ENCODE measurements at places on chromosomes 2 and 18. TPM values are rescaled to one million over a fixed set of nuclear protein-coding genes. Genes with fewer than 3 reads are reported as not detected.

Gene ALPP
- total RNA-seq = not detected

GRCh38 chr2:203728321-203728720, 21.9 kb downstream of the CD28 start:
- DNase-seq = no peak

DNA sequence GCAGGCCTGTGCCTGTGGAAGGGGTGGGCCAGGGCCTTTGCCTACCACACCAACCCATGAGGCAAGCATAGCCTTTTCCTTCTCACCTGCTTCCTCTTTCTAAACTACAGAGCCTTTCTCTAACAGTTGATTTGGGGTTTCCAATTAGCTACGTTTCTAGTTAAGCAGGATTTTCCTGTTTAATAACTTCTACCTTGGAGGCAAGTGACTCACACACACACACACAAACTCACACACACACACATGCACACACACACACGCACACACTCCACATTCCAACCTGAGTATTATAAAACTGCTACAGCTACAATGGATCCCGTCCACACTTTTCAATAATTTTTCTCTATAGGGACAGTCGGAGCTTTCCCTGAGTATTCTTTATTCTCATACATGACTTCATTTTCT, 84.9 kb downstream of the SOX11 start:
- DNase-seq = no peak

GRCh38 chr2:16409849-16410248, 255.8 kb downstream of the CYRIA start:
- DNase-seq = no peak

DNA sequence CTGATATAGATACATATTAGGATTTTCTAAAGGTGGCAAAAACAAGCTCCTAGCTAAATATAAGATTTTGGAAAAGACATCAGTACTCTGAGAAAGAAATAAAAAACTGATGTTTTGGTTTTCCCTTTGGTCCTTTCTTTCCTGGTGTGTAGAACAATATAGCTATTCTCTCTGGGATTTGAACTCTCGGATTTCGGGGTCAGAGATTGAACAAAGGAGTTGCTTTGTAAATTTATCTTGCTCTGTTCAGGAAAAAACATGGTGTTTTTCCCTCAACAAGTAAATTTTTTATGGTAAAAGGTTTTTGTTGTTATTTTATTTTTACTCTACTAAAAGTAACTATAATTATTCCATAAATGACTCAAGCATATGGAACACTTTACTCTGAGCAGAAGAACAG, 889.3 kb downstream of the ERBB4 start:
- DNase-seq = peak; percentile 25

- DNase-seq = no peak
Measured at GRCh38 chr2:28766070-28766469, 14.4 kb downstream of the PPP1CB start.

Gene TBR1
- 0.09 TPM for total RNA-seq

GRCh38 chr2:211877061-211877460, 661.5 kb downstream of the ERBB4 start:
- DNase-seq = no peak

DNA sequence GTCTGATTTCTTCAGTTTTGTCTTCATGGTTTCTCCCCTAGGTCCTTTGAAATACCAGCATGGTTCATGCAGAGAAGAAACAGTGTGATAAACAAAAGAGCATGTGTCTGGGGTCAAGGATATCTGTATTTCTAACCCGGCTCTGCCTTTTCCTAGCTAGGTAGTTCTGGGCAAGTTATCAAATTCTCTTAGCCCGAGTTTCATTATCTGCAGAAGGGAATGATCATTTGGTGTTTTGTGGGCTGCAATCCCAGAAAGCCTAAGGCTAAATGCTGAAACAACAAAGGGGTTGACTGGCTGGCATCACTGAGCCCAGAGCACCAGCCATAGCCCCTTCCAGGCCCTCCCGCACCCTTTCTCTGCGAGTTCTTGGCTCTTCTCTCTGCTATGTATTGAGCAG, 51.7 kb upstream of the DAPL1 start:
- DNase-seq = no peak

DNA sequence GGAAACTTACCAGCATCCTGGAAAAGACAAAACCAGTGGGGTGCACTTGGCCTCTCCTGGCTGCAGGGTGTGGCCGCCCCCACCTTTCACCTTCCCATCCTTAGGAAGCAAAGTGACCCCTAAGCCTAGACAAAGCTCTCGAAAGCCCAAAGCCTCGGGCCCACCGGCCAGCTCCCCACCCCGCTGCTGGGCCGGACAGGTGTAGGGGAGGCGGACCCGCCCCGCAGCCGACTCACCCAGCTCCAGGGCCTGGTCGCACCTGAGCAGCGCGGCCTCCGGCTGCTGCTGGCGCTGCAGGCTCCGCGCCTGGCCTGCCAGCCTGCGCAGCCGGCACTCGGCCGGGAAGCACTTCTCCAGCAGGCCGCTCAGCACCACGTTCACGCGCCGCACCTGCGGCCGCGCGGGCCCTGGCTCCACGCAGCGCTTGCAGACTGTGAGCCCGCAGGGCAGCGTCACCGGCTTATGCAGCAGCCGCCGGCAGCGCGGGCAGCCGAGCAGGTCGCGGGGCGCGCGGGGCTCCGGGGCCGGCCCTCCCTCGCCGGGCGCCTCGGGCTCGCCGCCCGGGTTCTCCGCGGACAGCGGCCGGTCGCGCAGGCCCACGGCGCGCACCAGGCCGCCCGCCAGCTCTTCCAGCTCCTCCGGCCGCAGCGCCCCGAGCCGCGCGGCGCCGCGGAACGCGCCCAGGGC, 979 bp downstream of the LONRF2 start:
- peak; percentile 80 for DNase-seq

Gene MITD1
- 82.3 TPM for total RNA-seq

Gene ZC3H8
- 14.2 TPM for total RNA-seq

Gene KIF5C
- total RNA-seq = 53.0 TPM

Gene CD28
- total RNA-seq = not detected

Gene CRACDL
- 0.07 TPM for total RNA-seq

GRCh38 chr2:148028781-148029180, 7.9 kb downstream of the MBD5 start:
- no peak for DNase-seq

Gene ALLC
- not detected for total RNA-seq

Gene GCKR
- not detected for total RNA-seq

GRCh38 chr2:190271783-190272456, 47.7 kb downstream of the HIBCH start:
- no peak for DNase-seq

Gene HOXD12
- not detected for total RNA-seq

GRCh38 chr2:7499018-7499417, 581.8 kb downstream of the RNF144A start:
- DNase-seq = no peak

- no peak for DNase-seq
Measured at GRCh38 chr2:74516650-74517049, 2.4 kb downstream of the TLX2 start.

Gene STARD6
- total RNA-seq = not detected

DNA sequence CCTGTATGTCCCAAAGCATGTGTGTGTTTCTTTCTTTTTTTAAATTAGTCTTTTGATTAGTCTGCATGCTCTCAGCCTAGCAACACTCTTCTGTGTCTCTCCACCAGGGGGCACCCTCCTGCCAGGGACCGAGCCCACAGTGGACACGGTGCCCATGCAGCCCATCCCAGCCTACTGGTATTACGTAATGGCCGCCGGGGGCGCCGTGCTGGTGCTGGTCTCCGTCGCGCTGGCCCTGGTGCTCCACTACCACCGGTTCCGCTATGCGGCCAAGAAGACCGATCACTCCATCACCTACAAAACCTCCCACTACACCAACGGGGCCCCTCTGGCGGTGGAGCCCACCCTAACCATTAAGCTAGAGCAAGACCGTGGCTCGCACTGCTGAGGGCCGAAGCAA, 93.8 kb downstream of the NRP2 start:
- peak; percentile 85 for DNase-seq

DNA sequence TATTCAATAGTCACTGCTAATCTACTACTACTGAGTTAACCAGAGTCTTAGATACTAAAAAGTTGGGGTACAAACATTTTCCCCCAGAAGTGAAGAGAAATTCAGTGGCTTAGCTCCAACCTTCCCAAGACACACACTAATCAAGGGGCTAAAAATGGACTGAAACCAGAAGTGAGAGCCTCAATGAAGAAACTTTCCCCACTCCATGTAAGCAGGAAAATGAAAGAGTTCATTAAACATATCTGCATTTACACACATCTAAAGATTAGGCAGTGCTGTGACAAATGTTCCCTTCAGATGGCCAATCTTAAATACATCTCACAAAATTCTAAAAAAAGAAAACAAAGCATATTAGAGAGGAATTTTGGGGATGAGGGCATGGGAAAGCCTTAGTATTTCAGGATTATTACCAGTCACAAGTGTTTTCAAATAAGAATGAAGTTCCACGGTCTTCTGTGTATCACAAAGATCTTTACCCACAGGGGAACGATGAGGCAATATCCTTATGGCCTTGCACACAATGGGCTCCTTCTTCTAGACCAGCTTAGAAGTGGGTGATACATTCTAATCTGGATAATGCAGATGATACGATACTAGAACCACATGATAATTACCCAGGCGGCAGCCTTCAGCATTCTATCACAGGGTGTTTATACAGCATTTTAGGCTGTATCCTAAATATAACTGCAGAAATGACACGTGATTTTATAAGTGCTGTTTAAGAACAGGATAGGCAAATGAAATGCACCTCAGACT, 17.1 kb downstream of the ANKRD44 start:
- no peak for DNase-seq

- DNase-seq = no peak
Measured at GRCh38 chr2:52821631-52822030, 946.0 kb upstream of the CHAC2 start.

GRCh38 chr2:138572318-138572717, 70.7 kb downstream of the SPOPL start:
- DNase-seq = no peak

Gene IL1R1
- total RNA-seq = 1.7 TPM

GRCh38 chr2:8125741-8126711, 555.8 kb upstream of the ID2 start:
- no peak for DNase-seq

GRCh38 chr2:44097322-44097907, 71.3 kb upstream of the PPM1B start:
- no peak for DNase-seq

Data from neural progenitor cell (in vitro differentiated cells).